ENCODE measurements at places on chromosomes 7 and 10. TPM values are rescaled to one million over a fixed set of nuclear protein-coding genes. Genes with fewer than 3 reads are reported as not detected.

DNA sequence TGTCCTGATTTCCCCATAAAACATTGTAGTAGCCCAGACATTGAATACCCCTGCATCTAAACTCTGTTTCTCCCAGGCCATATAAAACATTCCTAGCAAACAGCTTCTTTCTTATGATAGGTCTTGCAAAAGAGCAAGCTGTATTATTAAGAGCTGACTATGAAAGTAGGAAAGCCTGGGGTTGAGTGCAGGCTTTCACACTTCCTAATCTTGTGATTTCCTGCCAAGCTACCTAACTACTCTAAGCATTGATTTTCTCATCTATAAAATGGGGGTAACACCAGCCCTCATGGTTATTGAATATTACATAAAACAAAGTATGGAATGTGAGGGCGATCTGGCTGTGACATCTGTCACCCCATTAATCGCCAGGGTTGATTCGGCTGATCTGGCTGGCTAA, 81.8 kb downstream of the ZNF277 start:
- DNase-seq: no peak

Gene SYCE1
- not detected for total RNA-seq

Gene GAD2
- not detected for total RNA-seq

DNA sequence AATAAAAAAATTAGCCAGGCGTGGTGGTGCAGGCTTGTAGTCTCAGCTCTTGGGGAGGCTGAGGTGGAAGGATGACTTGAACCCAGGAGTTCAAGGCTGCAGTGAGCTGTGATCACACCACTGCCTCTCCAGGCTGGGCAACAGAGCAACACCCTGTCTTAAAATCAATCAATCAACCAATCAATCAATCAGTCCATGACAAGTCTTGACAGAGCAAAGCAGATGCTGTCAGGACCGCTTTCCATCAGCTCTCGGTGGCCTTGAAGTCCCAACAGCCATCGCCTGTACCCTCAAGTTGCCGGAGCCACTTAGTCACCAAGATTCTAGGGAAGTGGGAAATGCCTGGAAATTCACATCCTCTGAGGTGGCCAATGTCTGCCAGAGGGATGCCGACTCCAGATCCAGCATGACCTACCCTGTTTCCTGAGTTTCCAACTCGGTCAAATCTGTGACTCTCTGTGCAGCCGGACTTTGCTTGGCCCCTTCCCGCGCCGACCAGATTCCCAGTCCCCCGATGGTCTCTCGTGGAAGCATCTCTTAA, 871 bp upstream of the CCL24 start:
- no peak for DNase-seq

Gene TMEM176A
- 7.2 TPM for total RNA-seq

Gene ZNRF2
- total RNA-seq: 32.2 TPM

DNA sequence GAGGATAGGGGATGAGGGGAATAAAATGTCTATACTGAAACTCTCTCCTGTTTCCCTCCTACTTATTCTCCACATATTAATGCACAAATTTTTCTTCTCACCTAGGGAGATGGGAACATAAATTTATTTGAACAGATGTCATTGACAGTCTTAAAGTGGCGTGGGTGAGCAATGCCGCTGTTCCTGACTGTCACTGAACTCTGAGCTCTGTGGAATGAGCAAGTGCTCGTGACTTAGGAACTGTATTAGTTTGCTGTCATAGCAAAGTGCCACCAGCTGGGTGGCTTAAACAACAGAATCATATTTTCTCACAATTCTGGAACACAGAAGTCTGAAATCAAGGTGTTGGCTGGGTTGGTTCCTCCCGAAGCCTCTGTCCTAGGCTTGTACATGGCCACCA, 29.1 kb downstream of the INPP5F start:
- DNase-seq: no peak

GRCh38 chr7:94100723-94101345, 96.7 kb upstream of the BET1 start:
- DNase-seq: no peak

- no peak for DNase-seq
These were observed 79.1 kb downstream of the PRTFDC1 start for GRCh38 chr10:24873281-24873683.

DNA sequence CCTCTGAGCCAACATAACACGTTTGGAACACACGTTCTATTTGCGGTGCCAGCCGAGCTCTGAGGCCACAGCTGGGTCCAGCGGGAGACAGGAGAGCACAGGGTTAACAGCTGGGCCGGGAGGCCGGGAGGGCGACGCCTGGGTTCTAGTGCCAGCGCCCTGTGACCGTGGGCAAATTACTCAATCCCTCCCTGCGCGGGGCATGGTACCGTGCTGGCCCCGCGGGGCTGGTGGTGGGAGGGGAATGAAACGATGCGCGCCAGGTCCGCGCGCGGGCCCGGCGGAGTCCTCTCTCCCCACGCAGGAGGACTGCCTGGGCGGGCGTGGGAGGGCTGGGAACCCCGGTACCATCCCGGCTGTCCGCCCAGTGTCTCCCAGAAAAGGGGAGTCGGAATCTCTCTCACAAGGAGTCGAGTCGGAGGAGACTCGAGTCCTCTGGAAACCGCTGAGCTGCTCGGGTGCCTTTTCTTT, 30.4 kb downstream of the LEP start:
- DNase-seq: no peak

DNA sequence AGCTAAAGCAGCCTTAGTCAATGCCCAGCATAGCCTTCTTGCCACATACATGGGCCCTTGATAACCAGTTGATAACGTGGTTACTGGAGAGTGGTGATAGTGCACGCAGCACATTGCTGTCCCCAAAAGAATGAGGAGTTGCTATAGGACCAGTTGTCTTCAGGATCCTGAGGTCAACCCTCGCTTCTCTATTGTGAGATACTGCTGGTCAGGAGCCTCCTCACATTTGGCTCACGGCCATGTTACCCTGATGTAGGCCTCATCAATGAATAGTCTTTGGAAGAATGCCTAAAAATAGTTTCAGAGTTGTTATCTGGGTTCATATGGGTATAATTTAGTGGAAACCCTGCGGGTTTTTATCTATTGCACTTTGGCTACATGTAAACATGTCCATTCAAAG, 230.7 kb downstream of the VTI1A start:
- DNase-seq: no peak

DNA sequence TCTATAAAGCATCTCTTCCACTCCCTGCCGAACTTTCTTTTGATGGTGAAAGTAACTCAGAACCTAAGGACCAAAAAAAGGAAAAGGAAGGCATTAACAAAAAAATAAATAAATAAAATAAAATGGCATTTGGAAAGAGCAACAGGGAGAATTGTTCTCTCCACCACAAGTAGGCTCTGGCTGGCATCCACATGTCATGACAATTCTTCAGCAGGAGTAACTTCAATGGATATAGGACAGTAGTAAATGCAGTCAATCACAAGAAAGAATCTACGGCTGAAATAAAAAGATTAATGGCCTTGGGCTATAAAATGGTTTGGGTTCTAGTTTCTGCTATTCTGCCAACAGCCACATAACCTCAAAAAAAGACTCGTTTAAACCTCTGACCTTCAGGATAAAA, 23.9 kb downstream of the NCAPG2 start:
- DNase-seq: no peak

DNA sequence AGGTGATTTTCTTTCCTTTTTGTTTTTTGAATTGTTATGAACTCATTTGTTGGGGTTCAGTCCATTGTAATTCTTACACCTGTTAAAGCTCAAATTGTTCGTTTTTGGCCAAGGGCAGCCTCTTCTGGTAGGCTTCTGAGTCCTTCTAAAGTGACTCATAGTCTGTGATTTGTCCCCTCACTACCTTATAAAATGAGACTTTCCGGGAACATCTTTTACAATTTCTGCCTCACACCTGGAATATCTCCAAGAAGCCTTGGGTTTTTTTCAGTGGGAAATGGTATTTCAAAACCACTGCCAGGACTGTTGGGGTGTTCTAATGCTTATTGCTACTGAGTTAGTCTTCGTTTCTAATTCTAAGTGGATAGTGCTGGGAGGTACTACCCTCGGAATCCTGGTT, 56.7 kb downstream of the BMPR1A start:
- no peak for DNase-seq
